Upper lobe of left lung (tissue), 6 donors: ENCODE measurements at places on chromosomes 5 and 9. TPM values are rescaled to one million over a fixed set of nuclear protein-coding genes. Genes with fewer than 3 reads are reported as not detected.

- H3K27ac ChIP-seq, result no peak overlapping the region
- H3K4me1 ChIP-seq, result peaks cover 5% of the 10 kb centered on the region
- no peaks in the 10 kb centered on the region for H3K36me3 ChIP-seq
Measured at GRCh38 chr5:154071799-154072413, 33.1 kb downstream of the MFAP3 start.

RETREG1 gene
- 32.5 TPM for total RNA-seq

DNA sequence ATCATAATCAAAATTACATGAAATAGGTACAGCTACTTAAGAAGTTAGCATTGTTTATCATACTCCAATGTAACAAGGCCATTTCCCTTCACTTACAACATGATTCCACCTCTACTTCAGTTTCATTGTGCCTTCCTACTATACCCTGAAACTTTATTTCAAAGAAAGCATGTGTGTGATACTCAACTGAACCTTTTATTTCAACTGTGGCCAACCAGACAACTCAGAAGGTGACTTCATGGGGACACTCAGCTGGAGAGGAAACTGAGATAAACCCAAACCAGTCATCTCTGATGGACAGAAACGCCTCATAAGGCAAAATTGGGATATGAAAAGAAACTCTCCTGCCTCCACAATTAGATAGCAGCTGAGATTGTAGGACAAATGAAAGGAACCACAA is 5.9 kb upstream of the TTC23L start:
- H3K4me1 ChIP-seq, result peaks cover 6% of the 10 kb centered on the region
- no peak overlapping the region for H3K27ac ChIP-seq
- H3K36me3 ChIP-seq, result peaks cover 12% of the 10 kb centered on the region
- H3K27me3 ChIP-seq, result no peaks in the 10 kb centered on the region

GRCh38 chr5:145189746-145190145 is 645.4 kb downstream of the PRELID2 start:
- no peaks in the 10 kb centered on the region for H3K27me3 ChIP-seq
- no peaks in the 10 kb centered on the region for H3K4me1 ChIP-seq
- H3K36me3 ChIP-seq, result no peaks in the 10 kb centered on the region

SVEP1 gene
- total RNA-seq, result 28.4 TPM

- peak overlapping the region; percentile 89 for H3K27ac ChIP-seq
- H3K36me3 ChIP-seq, result no peaks in the 10 kb centered on the region
- peaks cover 6% of the 10 kb centered on the region for H3K4me1 ChIP-seq
- DNase-seq, result no peak
- peak overlapping the region; percentile 63 for H3K4me3 ChIP-seq
Measured at GRCh38 chr9:111598733-111599091, 735 bp downstream of the PTGR1 start.

DNA sequence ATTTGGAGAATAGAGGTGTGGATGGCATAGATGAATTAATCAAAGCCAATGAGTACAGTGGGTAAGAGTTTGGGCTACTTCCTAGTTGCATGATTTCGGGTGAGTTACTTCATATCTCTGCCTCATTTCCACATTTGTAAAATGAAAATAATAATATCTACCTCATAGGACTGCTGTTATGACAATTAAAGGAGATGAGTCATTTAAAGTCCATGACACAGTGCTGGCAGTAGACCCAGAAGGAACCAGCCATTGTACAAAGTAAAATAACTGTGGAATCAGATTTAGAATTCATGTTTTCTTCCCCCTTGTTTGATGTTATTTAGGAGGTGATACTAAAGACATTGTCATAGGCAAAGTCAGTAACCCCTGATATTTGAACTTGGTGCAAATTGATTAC is 139.5 kb upstream of the SLC27A6 start:
- H3K4me3 ChIP-seq, result no peak overlapping the region
- H3K27me3 ChIP-seq, result no peaks in the 10 kb centered on the region
- no peaks in the 10 kb centered on the region for H3K4me1 ChIP-seq
- H3K27ac ChIP-seq, result no peak overlapping the region

SLC1A3 gene
- total RNA-seq, result 22.4 TPM

DNA sequence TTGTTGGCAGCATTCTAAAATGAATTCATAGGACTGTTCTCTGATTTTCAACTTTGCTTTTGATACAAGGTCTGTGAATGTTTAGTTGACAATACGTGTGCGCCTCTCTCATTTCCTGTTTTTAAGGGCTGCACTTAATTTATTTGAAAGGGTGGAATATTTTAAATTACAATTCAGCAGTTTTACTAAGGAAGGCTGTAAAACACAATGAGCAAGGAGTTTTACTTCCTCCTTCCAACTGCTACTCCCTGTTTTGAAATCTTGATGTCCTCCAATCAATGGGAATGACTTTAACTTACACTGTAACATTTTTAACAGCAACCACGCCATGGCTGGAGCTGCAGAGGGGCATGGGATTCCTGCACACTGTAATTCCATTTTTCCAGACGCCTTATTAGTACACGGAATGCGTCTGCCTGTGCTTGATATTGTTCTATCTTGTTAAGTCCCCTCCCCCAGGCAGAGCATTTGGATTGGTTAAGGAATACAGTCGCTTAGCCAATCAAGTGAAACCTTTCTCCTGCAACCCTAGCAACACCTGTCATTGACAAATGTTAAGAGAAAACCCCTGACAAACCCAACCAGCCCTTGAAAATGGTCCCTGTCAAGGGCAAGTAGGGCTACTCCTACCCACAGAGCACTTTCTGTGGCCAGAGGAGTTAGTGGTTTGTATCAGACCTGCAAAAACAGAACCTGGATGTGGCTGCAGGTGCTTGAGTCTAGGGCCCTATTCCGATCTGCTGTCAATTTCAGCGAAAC is 12.5 kb upstream of the ZSWIM6 start:
- DNase-seq, result no peak
- peak overlapping the region; percentile 37 for H3K27ac ChIP-seq
- peaks cover 35% of the 10 kb centered on the region for H3K4me1 ChIP-seq

IL9 gene
- not detected for total RNA-seq

- no peak overlapping the region for H3K27ac ChIP-seq
- H3K4me1 ChIP-seq, result peaks cover 9% of the 10 kb centered on the region
- DNase-seq, result peak; percentile 96
- no peak overlapping the region for H3K4me3 ChIP-seq
Measured at GRCh38 chr5:150161242-150162141, 5.1 kb upstream of the CDX1 start.

TIMD4 gene
- total RNA-seq, result not detected

GRCh38 chr9:126326228-126327005 is at the start of gene MVB12B:
MVB12B (plus strand) TSS chr9:126326829; CDS start chr9:126326930, 101 bp downstream.
- peak; percentile 95 for DNase-seq
- peaks cover 34% of the 10 kb centered on the region for H3K4me1 ChIP-seq
- peak within 1 kb of the TSS; percentile 54 for H3K4me3 ChIP-seq
- no peaks in the 10 kb centered on the region for H3K27me3 ChIP-seq

DNA sequence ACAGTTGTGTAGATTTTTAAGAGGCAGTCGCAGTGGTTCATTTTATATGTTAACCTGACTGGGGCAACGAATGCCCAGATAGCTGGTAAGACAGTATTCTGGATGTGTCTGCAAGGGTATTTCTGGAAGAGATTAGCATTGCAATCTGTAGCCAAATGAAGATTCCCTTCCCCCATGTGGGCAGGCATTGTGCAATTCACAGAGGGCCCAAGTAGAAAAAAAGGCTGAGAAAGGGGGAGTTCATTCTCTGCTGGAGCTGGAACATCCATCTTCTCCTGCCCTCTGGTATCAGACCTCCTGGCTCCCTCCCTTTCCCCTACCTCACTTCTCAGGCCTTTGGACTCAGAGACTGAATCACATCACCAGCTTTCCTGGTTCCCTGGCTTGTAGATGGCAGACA is 70.6 kb downstream of the TENT4A start:
- H3K4me1 ChIP-seq, result no peaks in the 10 kb centered on the region
- no peak for DNase-seq
- no peak overlapping the region for H3K4me3 ChIP-seq
- H3K27ac ChIP-seq, result no peak overlapping the region
- no peaks in the 10 kb centered on the region for H3K27me3 ChIP-seq

GRCh38 chr5:101539315-101539714 is 636.2 kb upstream of the ST8SIA4 start:
- H3K27me3 ChIP-seq, result no peaks in the 10 kb centered on the region
- no peak overlapping the region for H3K4me3 ChIP-seq
- no peak for DNase-seq
- no peak overlapping the region for H3K27ac ChIP-seq

DNA sequence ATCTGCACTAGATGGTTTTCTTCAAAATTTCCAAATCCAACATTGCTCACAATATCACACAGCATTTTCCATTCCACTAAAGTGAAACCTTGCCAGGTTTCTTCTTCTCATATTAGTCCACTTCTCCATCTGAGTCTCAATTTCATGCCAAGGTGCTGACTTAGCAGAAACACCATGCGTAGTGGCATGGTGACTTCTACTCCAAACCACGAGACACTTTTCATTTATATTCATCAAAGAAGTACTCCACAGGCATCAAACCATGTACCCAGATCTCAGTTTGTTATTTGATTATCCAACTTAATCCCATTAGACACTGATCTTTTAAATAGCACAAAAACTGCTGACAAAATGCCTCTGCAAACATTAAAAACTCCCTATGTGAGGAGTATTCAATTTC is 233.4 kb upstream of the ITGA1 start:
- no peaks in the 10 kb centered on the region for H3K27me3 ChIP-seq
- no peak overlapping the region for H3K4me3 ChIP-seq
- no peak overlapping the region for H3K27ac ChIP-seq
- H3K4me1 ChIP-seq, result no peaks in the 10 kb centered on the region

PCDHGA4 gene
- 2.1 TPM for total RNA-seq

- no peaks in the 10 kb centered on the region for H3K36me3 ChIP-seq
- H3K27ac ChIP-seq, result no peak overlapping the region
- H3K4me1 ChIP-seq, result no peaks in the 10 kb centered on the region
Measured at GRCh38 chr9:78808048-78808447, 511.1 kb downstream of the PSAT1 start.

DNA sequence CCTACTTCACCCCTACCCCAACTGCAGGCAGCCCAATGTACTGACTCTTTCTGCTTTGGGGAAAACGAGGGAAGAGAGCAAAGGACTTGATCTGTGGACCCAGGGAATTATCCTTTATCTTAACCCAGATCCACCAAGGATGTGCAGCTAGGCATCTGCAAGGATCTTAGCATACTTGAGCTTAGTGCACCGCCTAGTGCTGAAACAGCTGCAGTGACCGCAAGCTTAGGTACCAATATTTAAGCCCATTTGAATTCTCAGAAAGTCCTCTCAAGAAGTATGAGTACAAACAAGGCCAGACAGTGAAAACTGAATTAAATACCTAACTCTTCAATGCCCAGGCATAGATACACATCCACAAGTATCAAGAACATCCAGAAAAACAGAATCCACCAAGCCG is 576.7 kb upstream of the ADAMTS16 start:
- H3K27ac ChIP-seq, result no peak overlapping the region
- H3K4me1 ChIP-seq, result no peaks in the 10 kb centered on the region
- H3K4me3 ChIP-seq, result no peak overlapping the region
- DNase-seq, result no peak

- no peak for DNase-seq
- no peak overlapping the region for H3K27ac ChIP-seq
- no peaks in the 10 kb centered on the region for H3K27me3 ChIP-seq
- no peaks in the 10 kb centered on the region for H3K36me3 ChIP-seq
Measured at GRCh38 chr5:59769041-59769360, 124.5 kb downstream of the PDE4D start.

DNA sequence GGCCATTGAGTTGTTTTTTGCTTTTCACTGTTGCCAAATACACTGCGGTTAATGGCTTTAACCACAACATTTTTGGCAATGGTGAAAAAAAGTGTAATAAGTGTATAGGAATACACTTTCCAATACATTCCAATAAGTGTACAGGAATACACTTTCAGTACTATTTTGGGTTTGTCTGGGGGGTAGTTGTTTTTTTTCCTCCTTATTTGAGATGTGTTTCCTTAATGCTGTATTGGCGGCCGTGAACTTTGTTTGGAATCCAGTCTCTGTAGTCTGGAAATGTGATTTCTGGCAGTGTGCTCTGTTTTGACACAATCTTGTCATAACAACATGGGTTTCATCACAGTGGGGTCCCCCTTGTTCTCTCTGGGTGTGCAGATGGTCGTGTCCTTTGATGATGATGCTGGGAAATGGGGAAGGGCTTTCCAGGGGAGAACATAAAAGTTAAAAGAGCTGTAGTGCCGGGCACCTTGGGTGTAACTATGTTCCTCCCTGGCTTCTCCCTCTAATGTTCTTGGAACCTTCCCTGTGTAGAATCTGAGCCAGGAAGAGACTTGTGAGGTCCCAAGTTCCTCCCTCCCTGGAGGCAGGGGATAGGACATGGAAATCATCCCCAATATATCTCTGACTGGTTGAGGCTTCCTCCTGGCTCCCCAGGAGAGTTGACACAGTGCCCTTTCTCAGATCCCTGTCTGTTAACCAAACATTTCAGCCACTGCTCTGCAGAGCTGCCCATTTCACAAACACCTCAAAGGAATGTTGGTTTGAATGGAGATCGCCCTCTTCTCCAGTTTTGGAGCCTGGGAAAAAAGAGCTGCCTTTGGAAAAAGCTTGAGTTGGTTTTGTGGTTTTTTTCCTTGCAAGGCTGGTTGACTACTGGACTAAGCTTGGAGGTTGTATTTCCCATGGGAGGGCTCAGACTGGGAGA is 44.8 kb downstream of the RCL1 start:
- no peak overlapping the region for H3K4me3 ChIP-seq
- H3K4me1 ChIP-seq, result peaks cover 42% of the 10 kb centered on the region
- H3K36me3 ChIP-seq, result peaks cover 7% of the 10 kb centered on the region
- H3K27ac ChIP-seq, result peak overlapping the region; percentile 18
- DNase-seq, result no peak

- no peak overlapping the region for H3K27ac ChIP-seq
- H3K27me3 ChIP-seq, result peaks cover 26% of the 10 kb centered on the region
- H3K4me3 ChIP-seq, result no peak overlapping the region
Measured at GRCh38 chr5:77635067-77635916, 3.2 kb downstream of the OTP start.

DNA sequence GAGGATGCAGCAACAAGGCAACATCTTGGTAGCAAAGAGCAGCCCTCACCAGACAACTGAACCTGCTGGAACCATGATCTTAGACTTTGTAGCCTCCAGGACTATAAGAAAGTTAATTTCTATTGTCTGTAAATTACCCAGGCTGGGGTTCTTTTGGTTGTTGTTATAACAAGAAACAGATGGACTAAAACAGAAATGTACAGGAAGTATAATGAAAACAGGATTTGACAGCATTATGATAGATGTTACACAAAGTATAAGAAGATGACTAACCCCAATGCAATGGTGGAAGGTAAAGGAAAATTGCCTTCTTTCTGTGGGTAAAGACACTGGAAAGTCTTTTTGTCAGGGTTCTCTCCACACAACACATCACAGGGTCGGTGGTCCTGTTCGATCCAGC is 204.2 kb downstream of the SGCD start:
- H3K36me3 ChIP-seq, result no peaks in the 10 kb centered on the region
- H3K27me3 ChIP-seq, result no peaks in the 10 kb centered on the region
- no peak overlapping the region for H3K4me3 ChIP-seq
- H3K4me1 ChIP-seq, result no peaks in the 10 kb centered on the region

DNA sequence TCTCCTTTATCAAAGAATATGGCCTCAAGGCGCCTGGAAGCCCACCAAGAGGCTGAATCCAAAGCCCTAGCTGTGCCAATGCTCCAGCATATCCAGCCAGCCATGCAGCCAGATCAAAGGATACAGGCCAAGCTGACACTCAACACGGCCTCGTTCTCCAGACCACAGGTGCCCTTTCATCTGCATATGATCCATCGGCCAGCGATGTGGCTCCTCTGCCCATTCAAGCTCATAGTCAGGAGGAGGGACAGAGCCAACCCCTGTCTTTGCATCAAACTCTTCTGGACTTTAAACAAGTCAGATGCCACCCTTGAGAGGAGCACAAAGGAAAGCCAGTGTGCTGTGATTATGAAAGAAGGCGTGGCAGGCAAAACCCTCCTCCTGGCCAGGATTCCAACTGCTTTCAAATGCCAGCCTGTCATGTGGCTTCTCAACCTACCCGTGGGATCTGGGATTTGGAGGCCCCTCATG is 42.5 kb downstream of the ADAM19 start:
- no peak overlapping the region for H3K4me3 ChIP-seq
- no peak overlapping the region for H3K27ac ChIP-seq
- no peaks in the 10 kb centered on the region for H3K36me3 ChIP-seq
- H3K4me1 ChIP-seq, result peaks cover 17% of the 10 kb centered on the region
- H3K27me3 ChIP-seq, result no peaks in the 10 kb centered on the region
- no peak for DNase-seq
